GM12892 (cell line): ENCODE measurements at places on chromosomes 5 and 9.

GRCh38 chr5:146560205-146560812 lies 44.3 kb upstream of the GPR151 start:
- no peak for DNase-seq

DNA sequence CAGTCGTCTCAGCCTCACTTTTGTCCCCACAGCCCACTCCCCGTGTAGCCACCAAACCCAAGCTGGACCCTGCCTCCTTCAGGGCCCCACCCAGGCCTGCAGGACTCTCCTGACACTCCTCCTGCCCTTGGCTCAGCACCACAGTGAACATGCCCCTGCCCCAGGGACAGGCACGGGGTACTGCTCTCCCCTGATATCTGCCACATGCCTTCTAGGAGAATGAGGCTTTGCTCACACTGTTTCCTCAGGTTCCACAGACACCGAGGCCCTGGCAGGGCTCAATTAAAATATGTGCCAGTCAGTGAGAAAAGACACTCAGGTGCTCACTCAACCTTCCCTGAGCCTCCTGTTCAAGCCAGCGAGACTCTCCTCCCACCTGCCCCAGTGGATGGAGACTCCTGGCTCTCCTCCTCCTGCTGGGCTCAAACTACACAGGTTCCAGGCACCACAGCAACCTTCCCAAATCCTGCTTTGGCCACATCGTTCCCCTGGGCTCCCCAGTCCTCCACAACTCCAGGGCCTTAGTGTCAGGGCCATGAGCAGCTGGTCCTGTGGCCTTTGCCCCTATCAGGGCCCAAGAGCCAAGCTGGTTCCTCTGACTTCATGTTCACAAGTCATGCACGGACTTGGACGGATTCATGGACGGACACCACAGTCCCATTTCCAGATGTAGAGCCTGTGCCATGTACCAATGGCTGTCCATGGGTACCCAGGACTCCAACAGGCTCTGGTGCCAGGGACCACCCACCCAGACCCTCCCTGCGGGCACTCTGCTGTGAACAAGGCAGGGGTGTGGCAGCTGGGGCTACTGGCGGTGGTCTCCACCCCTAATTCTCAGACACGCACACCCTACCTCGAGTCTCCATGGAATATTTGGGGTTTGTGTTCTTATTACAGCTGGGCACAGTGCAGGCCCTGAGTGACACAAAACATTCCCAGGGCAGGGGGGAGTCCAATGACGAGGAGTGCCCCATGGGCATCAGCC lies 36.6 kb downstream of the BICD2 start:
- DNase-seq, result no peak

- DNase-seq, result peak; percentile 46
These were observed 85.2 kb upstream of the ZBTB43 start for GRCh38 chr9:126719618-126720031.

DNA sequence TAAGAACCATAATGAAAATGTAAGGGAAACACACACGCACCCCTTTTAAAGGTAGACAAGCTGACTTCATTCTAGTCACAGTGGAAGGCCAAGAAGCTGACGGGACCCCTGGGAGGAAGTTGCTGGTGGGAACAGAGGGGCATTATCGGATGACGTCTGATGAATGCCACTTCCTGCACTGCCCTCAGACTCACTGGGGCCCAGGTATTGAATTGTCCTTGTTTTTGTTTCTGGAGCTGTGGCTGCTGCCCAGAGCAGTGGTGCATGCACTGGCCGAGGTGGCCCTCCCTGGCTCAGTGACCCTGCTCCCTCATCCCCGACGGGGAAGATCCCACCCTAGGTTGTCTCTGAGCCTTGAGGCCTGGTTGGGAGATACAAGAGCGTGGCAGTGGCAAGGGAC lies 15.3 kb upstream of the RPL26L1 start:
- no peak for DNase-seq

- DNase-seq, result no peak
These were observed 30.4 kb upstream of the LRRTM2 start for GRCh38 chr5:138905541-138905940.

DNA sequence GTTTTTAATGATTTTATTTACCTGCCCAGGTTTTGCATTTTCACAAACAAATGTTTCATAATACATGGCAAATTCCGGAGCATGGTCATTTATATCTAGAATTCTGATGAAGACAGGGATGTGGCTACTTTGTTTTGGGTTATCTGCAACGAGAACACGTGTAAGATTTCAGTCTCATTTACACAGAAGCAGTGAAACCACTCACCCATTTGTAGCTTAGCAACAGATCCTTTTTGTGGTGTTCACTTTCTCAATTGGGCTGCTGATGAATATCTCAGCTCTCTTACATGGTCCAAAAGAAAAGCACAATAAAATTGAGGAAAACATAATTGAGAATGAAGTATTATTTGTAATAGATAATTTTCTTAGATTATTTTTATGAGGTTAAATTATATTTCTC lies 148.6 kb downstream of the CDH9 start:
- no peak for DNase-seq
